Mammary epithelial cell (primary cell): ENCODE measurements at places on chromosomes 3 and 15. TPM values are rescaled to one million over a fixed set of nuclear protein-coding genes. Genes with fewer than 3 reads are reported as not detected.

IGF1R gene
- polyA plus RNA-seq: 20.7 TPM

CDC25A gene
- polyA plus RNA-seq: 16.3 TPM

PSTPIP1 gene
- polyA plus RNA-seq: 2.1 TPM

GABRR3 gene
- not detected for polyA plus RNA-seq

ZPLD1 gene
- 0.82 TPM for polyA plus RNA-seq

KAT2B gene
- 3.4 TPM for polyA plus RNA-seq

ANKRD34C gene
- polyA plus RNA-seq: not detected

- DNase-seq: peak; percentile 15
These were observed 14.4 kb upstream of the ANKRD28 start for GRCh38 chr3:15812183-15812582.

DNA sequence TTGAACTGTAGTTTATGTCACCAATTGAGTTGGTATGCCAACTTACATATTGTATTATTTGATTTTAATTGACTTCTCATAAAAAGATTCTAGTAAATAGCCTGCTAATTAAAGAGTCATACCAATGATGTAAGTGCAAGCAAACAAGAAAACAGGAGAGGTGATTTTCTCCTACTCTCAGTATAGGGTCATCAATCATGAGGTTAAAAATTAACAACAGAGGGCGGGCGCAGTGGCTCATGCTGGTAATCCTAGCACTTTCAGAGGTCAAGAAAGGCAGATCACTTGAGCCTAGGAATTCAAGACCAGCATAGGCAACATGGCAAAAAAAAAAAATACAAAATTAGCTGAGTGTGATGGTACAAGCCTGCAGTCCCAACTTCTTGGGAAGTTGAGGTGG is 108.7 kb downstream of the MYO9A start:
- no peak for DNase-seq

DNA sequence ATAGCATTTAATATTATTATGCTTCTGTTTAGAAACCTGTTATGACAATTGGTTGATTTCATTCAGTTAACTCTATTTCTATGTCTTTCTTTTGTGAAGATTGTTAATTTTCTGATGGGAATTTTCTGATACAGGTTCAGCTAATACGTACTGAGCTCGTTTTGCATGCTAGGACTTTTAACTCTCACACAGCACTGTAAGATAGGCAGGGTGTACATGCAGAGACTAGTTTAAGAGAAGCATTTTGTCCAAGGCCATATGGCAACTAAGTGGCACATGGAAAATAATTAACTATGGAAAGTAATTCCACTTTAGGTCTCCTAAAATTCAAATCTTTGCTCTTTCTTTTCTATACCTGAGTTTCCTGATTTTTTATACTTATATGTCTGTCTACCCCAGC is 81.9 kb downstream of the IL1RAP start:
- no peak for DNase-seq

- no peak for DNase-seq
These were observed 35.9 kb downstream of the CGNL1 start for GRCh38 chr15:57411945-57412768.

- peak; percentile 23 for DNase-seq
These were observed 44.9 kb upstream of the SEC13 start for GRCh38 chr3:10365791-10366190.

GRCh38 chr3:98797905-98798304 is 34.8 kb downstream of the ST3GAL6 start:
- DNase-seq: no peak

DNA sequence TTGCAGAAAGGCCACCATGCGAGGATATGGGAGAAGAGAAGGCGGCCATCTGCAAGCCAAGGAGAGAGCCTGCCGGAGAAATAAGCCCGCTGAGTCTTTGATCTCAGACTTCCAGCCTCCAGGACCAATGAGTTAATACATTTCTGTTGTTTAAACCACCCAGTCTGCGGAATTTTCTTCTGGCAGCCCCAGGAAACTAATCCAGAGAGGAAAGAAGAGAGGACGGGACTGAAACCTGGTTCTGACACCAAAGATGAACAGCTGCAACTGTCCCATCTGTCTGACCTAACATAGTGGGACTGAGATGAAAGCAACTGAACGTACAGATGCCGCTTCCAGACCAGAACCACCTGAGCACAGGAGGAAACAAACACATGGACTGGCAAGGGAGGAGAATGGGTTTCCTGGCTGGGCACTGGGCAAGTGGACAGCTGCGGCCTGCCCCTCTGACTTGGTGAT is 32.3 kb downstream of the VGLL4 start:
- DNase-seq: no peak

DNA sequence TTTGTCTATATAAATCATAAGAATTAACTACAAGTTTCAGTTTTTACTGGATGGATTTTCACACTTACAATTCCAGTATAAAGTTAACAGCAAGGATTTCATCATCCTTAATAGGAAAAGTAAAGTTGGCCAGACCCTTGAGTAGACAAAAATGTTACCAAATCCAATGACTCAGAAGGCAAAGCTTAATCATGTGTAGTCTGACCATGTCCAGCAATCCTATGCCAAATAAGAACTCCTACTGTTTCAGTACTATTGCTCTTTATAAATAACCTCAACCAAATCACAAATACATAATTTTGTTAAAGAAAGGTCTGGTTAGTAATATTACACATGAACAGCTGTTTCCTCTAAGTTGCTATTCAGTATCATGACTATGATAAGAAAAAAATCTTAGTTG is 35.0 kb downstream of the PLOD2 start:
- peak; percentile 83 for DNase-seq

- peak; percentile 12 for DNase-seq
These were observed 5.2 kb upstream of the RLBP1 start for GRCh38 chr15:89226359-89227221.

GRCh38 chr15:44289259-44289790 is 806 bp downstream of the GOLM2 start:
- DNase-seq: no peak

DNA sequence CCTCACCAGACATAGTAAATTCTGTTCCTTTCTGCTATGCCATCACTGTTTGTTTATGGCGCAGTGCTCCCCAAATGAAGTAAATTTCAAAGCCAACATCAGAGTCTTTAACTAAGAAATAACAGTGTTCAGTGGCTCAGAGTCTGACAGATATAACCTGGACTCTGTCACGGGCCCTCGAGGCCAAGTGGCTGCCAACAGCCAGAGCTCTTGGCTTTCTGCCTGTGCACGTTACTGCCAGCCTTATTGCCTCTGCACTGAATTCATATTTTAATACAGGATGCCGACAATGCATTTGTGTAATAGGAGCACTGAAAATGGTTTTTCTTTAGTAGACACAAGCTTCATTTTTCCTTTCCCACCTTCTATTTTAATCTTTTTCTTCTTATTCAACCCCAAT is 219.9 kb downstream of the NLGN1 start:
- no peak for DNase-seq

DNA sequence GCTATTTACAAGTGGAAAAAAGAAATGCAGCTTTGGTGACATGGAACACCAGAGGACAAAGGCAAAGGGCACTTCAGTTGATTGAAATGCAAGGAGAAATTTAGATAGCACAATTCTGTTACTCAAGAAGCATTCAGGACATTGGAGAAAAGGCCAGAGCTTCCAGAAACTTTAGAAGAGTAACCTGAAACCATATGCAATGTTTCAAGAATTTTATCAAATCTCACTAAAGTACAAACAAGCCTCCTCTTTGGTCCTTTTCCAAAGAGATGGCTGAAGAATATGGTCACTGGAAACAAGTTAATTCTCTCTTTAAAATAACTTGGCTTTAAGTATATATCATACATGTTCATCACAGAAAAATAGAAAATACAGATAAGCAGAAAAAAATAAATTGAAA is 14.6 kb upstream of the LMOD3 start:
- DNase-seq: no peak

DNA sequence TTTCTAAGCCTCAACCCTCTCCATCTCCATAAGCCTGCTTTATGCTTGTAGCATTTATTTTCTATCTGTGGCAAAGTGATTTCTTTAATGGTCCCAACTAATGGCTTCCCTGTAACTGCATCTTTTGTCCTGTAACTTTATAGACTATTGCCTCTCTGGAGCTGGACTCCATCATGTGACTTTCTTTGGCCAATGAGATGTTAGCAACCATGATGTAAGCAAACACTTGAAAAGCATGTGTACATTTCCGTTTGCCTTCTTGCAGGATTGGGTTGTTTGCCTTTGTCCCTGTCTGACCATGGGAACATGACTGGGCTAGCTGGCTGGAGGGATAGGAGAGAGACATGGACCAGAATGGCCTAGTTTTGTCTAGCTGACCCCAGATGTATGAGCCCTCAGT is 106.0 kb upstream of the LRIG1 start:
- no peak for DNase-seq

GRCh38 chr3:58274027-58274614 is 31.9 kb upstream of the RPP14 start:
- DNase-seq: no peak

DNA sequence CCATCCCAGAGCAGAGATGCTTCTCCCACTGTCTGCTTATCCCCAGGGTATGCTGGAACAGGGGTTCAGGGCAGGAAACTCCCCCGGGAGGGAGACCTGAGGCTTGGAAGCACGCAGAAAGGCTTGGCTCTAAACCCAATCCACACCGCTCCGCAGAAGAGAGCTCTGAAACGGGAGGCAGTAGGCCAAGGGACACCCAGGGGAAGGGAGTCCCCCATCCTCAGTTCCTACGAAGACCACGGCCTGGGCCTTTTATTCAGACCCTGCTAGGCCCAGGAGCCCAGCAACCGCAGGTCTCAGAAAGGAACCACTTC is 1.8 kb upstream of the HAPLN3 start:
- DNase-seq: no peak
